ENCODE measurements at places on chromosomes 7 and 10.

GRCh38 chr7:142808461-142808801, 37.7 kb downstream of the PRSS2 start:
- peak overlapping the region; percentile 100 for H3K27ac ChIP-seq
- H3K4me1 ChIP-seq = peaks cover 81% of the 10 kb centered on the region
- H3K27me3 ChIP-seq = peaks cover 33% of the 10 kb centered on the region
- peak overlapping the region; percentile 59 for H3K4me3 ChIP-seq
- peaks cover 7% of the 10 kb centered on the region for H3K36me3 ChIP-seq

- no peaks in the 10 kb centered on the region for H3K36me3 ChIP-seq
- no peak overlapping the region for H3K27ac ChIP-seq
These were observed 73.5 kb downstream of the SMURF1 start for GRCh38 chr7:99070361-99070760.

DNA sequence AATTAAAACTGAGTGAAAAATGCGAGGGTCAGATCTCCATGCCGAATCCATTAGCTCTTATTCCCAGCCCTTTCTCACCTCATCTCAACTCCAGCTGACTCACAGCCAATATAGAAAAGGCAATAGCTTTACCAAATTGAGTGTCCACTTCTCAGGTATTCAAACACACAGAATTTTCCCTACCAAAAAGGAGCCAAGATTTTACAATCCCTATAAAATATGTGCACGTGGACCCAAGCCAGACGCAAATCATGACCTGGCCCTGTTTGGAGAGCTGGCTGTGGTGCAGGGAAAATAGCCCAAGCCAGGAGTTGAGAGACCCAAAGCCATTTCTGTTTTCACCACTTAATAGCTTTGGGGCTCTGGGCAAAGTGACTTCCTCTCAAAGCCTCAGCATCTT, 379.7 kb upstream of the AUTS2 start:
- no peaks in the 10 kb centered on the region for H3K27me3 ChIP-seq
- no peak overlapping the region for H3K4me3 ChIP-seq
- H3K4me1 ChIP-seq = no peaks in the 10 kb centered on the region
- no peak for DNase-seq
- no peak overlapping the region for H3K27ac ChIP-seq
- H3K36me3 ChIP-seq = no peaks in the 10 kb centered on the region

DNA sequence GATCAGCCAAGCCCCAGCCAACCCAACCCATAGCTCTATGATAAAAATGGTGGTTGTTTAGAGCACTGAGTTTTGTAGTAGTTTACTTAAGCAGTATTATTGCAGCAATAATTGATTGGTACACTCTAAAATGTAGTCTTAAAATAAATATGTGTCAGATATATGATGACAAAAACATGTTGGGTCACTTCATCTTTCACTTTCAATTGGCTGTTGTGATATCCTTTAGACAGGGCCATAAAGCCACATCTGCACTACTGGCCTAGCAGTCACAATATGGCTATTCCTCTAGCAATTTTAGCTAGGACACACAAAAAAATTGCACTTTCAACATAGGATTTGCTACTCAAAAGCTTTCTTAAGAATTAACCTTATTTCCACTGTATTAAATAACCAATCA, 5.9 kb upstream of the CAV1 start:
- no peak overlapping the region for H3K27ac ChIP-seq
- H3K27me3 ChIP-seq = peaks cover 18% of the 10 kb centered on the region
- H3K36me3 ChIP-seq = no peaks in the 10 kb centered on the region
- H3K4me3 ChIP-seq = no peak overlapping the region
- no peak for DNase-seq

DNA sequence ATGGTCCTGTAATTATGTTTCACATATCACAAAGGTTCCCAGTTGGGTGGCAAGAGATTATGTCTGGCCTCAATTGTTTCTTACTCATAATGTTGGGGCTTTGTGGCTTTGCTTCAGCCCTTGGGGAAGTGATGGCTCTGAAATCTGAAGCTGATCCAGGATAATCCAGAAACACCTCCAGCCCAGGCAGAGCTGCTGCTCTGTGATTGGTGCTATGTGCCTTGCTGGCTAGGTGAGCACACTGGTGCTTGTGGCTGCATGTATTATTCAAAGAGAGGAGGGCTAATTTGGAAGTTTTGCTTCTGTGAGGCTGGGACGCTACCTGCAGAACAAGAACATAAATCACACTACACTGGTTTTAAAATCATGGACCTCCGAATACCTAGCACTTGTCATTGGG, 346.6 kb upstream of the MGMT start:
- H3K4me1 ChIP-seq = no peaks in the 10 kb centered on the region
- no peak overlapping the region for H3K4me3 ChIP-seq
- no peaks in the 10 kb centered on the region for H3K36me3 ChIP-seq
- DNase-seq = no peak
- H3K27ac ChIP-seq = no peak overlapping the region

DNA sequence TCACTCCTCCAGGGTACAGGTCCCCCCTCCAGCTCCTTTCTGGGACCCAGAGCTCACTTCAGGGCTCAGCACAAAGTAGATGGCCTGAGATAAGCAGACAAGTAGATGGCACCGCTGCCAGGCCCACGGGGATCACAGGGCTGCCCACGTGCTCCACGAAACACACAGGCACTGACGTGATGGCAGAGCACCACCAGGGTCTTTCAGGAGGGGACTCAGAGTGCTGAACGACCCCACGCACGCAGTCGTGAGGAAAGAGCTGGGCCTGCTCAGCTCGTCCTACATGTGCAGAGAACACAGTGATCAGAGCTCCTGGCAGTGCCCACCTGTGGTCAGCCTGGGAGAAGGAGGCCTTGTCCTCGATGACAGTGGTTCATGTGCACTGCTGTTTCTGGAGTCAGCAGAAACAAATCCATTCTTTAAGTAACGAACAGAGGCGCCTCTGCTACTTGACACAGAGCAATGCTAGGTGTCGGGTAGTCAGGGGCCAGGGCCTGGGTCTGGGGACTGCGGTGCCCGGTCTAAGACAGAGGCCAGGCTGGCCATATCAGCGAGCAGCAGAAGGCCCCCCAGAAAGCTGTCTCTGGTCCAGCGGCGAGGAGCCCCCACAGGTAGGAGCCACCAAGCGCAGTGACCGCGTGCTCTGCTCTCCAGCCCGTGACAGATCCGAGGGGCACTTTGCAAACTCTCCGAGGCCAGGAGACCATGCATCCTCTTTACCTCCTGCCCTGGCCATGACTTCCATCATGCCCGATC, 129.8 kb upstream of the FAM20C start:
- H3K4me3 ChIP-seq = no peak overlapping the region
- no peaks in the 10 kb centered on the region for H3K4me1 ChIP-seq
- H3K27ac ChIP-seq = no peak overlapping the region
- no peaks in the 10 kb centered on the region for H3K36me3 ChIP-seq
- DNase-seq = no peak

DNA sequence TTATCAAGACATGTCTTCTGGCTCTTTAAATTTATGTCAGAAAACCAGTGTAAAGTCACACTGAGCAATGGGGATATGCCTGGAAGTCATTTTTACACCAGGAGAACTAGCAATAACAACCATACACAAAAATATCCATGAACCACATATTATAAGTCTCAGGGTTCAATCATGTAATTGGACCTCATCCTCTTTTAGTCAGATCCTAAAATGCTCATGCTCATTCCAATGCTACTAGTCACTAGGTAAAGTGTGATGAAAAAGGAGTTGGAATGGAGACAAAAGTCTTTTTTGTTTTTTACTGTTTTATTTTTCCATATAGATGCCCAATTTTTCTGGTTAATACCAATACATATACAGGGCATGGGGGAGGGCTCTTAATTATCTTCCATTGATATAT, 306.1 kb downstream of the DGKB start:
- no peaks in the 10 kb centered on the region for H3K36me3 ChIP-seq
- H3K27me3 ChIP-seq = no peaks in the 10 kb centered on the region
- H3K4me3 ChIP-seq = no peak overlapping the region

GRCh38 chr7:24419511-24419910, 135.5 kb downstream of the NPY start:
- H3K27ac ChIP-seq = no peak overlapping the region
- DNase-seq = no peak
- H3K4me1 ChIP-seq = no peaks in the 10 kb centered on the region
- peaks cover 4% of the 10 kb centered on the region for H3K36me3 ChIP-seq

GRCh38 chr7:20737840-20738448, 48.7 kb downstream of the SP8 start:
- H3K4me1 ChIP-seq = no peaks in the 10 kb centered on the region
- H3K4me3 ChIP-seq = no peak overlapping the region
- no peaks in the 10 kb centered on the region for H3K36me3 ChIP-seq
- no peak for DNase-seq

DNA sequence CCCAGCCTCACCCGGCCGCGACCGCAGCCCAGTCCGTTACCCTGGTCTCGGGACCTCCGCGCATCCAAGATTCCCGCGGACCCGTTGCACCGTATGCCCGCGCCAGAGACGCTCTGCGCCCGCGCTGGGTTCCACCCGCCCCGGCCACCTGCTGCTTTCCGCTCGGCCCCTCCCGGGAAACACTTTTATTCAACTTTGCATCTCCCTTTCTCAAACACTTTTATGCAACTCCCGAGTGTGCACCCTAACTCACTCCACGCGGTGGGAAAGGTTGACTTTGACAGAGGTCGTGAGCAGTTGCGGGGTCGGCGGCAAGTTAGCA, at the start of gene ODAD2:
Gene ODAD2 (minus strand): TSS at position 126 of the 322 bp plus-strand sequence. CDS start 3,937 bp downstream, outside the sequence.
- H3K4me1 ChIP-seq = peaks cover 20% of the 10 kb centered on the region
- H3K27ac ChIP-seq = no peak within 1 kb of the TSS
- no peak for DNase-seq
- peaks cover 17% of the 10 kb centered on the region for H3K27me3 ChIP-seq
- peak within 1 kb of the TSS; percentile 80 for H3K4me3 ChIP-seq

DNA sequence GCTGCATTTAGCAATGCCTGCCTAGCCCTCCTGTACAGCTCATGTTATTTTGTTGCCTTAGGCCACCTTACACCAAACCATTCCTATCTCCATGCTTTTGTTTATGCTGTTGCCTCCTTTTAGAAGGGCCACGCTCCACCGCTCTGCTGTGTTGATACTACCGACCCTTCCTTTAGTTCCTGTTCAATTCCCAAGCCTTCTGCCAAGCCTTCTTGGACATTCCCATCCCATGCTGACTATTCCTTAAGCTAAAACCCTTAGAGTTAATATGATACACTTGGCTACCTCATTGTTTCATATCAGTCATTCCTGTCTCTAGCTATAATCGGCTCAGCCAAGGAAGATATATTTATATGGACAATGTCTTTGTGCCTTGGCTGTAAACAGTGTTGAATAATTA, 705.5 kb downstream of the LRMDA start:
- no peak overlapping the region for H3K27ac ChIP-seq
- no peak for DNase-seq
- H3K27me3 ChIP-seq = no peaks in the 10 kb centered on the region
- no peaks in the 10 kb centered on the region for H3K4me1 ChIP-seq
- no peak overlapping the region for H3K4me3 ChIP-seq

- H3K4me3 ChIP-seq = no peak overlapping the region
- no peak for DNase-seq
- H3K4me1 ChIP-seq = peaks cover 9% of the 10 kb centered on the region
- no peaks in the 10 kb centered on the region for H3K27me3 ChIP-seq
- peaks cover 22% of the 10 kb centered on the region for H3K36me3 ChIP-seq
These were observed 11.6 kb upstream of the GOLGA7B start for GRCh38 chr10:97838091-97838490.

DNA sequence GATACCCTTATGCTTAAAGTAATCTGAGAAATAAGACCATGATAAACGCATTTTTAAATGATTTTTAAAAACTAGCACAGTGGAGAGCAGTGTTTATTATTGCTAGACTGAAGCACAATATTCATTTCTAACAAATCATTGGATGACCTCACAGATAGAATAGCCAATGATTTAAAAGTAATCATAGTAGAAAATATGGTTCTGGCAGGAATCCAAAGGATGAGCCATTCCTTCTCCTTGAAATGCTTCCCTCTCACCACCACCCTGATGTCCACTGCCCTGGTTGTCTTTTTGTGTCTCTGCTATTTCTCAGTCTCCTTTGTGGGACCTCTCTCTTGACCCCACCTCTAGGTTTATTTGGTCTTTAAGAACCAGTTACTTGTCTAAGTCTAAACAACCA, 64.9 kb downstream of the PRKG1 start:
- DNase-seq = no peak
- H3K4me1 ChIP-seq = no peaks in the 10 kb centered on the region
- H3K27me3 ChIP-seq = no peaks in the 10 kb centered on the region
- H3K4me3 ChIP-seq = no peak overlapping the region
- H3K27ac ChIP-seq = no peak overlapping the region

GRCh38 chr7:157674027-157674714, 337.4 kb downstream of the DNAJB6 start:
- DNase-seq = no peak
- H3K27ac ChIP-seq = no peak overlapping the region
- H3K36me3 ChIP-seq = no peaks in the 10 kb centered on the region
- H3K4me1 ChIP-seq = no peaks in the 10 kb centered on the region

- DNase-seq = peak; percentile 31
- H3K27me3 ChIP-seq = peaks cover 7% of the 10 kb centered on the region
- H3K36me3 ChIP-seq = no peaks in the 10 kb centered on the region
These were observed 96.3 kb downstream of the DNAJB6 start for GRCh38 chr7:157432957-157433576.

- no peaks in the 10 kb centered on the region for H3K36me3 ChIP-seq
- no peaks in the 10 kb centered on the region for H3K4me1 ChIP-seq
- no peak for DNase-seq
- no peak overlapping the region for H3K27ac ChIP-seq
- H3K4me3 ChIP-seq = no peak overlapping the region
These were observed 58.3 kb upstream of the SHH start for GRCh38 chr7:155870334-155871180.

DNA sequence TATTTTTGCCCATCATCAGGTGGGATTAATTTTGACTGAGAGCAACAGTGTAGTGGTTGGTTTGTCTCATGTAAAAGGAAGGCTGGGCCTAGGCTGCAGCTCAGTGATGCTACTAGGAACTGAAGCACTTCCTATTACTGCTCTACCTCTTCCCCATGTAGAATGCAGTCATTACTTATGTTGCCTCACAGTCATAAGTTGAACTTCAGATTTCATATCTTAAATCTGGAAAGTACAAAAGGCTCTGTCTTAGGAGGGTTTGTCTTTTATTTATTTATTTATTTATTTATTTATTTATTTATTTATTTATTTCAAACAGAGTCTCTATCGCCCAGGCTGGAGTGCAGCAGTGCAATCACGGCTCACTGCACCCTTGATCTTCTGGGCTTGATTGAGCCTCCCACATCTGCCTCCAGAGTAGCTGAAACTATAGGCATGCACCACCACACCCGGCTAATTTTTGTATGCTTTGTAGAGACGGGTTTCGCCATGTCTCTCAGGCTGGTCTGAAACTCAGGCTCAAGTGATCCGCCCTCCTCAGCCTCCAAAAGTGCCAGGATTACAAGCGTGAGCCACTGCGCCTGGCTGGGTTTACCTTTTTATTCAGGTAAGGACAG, 721.7 kb upstream of the GALNT17 start:
- H3K27ac ChIP-seq = no peak overlapping the region
- DNase-seq = no peak
- H3K4me1 ChIP-seq = no peaks in the 10 kb centered on the region
- no peak overlapping the region for H3K4me3 ChIP-seq
- peaks cover 3% of the 10 kb centered on the region for H3K27me3 ChIP-seq
- H3K36me3 ChIP-seq = no peaks in the 10 kb centered on the region
